ENCODE measurements at places on chromosomes 2 and 18. TPM values are rescaled to one million over a fixed set of nuclear protein-coding genes. Genes with fewer than 3 reads are reported as not detected.

GRCh38 chr2:204545861-204546735 is 823 bp downstream of the PARD3B start:
- no peak for DNase-seq

DNA sequence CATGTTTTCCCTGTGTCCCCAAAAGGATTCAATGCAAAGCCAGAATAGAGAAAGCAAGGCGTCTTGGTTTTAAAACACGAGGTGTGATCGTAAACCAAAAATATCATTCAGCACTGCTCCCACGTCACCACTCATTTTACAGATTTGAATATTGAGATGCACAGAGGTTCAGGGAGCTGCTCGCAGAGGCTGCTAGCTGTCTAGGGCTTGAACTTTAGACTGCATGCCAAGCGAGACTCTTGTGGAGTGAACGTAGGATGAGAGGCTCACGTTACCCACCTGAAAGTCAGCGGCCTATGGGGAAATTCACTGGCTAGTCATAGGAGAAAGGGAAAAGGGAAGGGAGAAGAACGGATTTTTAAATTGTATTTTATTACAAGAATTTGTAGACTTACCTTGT is 130.1 kb downstream of the MBP start:
- no peak for DNase-seq

- no peak for DNase-seq
Observed at GRCh38 chr2:164953279-164953678, 2.0 kb downstream of the SLC38A11 start.

DNA sequence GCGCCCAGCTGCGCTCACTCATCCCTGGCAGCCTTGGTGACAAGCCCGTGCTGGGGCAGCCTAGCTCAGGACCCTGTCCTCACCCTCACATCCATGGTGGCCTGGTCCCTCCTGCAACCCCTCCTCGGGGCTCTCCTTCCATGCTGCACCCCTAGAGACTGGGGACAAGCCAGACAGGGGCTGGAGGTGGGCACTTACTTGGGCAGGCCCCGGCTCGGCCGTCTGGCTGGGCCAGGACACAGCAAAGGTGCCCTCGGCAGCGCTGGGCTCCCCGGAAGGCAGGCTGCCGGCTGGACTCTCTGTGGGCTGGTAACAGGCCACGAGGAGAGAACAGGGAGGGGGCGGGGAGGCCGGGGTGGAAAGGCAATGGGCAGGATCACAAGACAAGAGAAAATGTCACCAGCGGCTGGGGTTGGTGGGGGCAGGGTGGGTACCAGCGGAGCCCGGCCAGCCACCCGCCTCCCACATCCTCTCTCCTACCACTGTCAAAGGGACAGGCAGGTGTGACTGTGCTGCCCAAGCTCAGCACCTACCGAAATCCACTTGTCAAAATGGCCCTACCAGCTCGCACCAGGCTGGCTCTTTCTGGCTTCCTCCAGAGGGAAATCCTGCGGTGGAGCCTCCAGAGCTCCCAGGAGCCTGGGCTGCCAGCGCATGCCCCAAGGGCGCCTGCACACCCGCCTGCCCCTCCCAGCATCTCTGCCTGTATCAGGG is 54.7 kb downstream of the BIN1 start:
- no peak for DNase-seq

- no peak for DNase-seq
Observed at GRCh38 chr2:6202756-6203155, 510.6 kb downstream of the SOX11 start.

Gene GNAL
- 19.4 TPM for total RNA-seq

Gene REG3G
- total RNA-seq: not detected

Gene CCDC85A
- total RNA-seq: 1.5 TPM

Gene EVX2
- not detected for total RNA-seq

Gene UGT1A6
- total RNA-seq: 134 TPM

Data from ureter (tissue), 1 donor.